ENCODE measurements at places on chromosomes 6 and 20. TPM values are rescaled to one million over a fixed set of nuclear protein-coding genes. Genes with fewer than 3 reads are reported as not detected.

DNA sequence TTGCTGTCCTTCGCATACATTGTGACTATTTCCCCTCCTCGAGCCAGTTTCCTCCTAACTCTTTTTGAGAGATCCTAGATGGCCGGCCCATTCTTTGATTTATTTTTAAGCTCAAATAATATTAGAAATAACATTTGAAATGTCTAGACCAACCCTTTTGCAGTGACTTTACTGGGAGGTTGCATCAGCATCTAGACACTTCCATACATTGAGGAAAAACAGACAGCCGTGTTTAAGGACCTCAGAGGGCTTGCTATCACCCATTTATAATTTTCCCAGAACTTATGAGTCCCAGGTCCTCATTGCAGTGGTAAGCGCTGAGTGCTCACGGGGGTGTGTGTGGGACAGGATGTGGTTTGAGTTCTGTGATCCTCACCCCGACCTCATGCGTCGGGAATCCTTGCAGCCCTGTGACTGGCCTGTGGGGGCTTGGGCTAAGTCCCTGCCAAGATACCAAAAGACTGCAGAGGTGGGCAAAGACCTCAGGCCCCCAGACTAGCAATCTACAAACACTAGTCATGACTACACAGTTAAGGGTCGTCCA lies at the start of gene GPX5:
Gene GPX5 (plus strand): TSS at position 386 of the 544 bp plus-strand sequence. CDS start 133 bp downstream, at position 519.
- DNase-seq, result no peak

- DNase-seq, result no peak
Measured at GRCh38 chr20:33777816-33778215, 33.3 kb upstream of the CHMP4B start.

The REPS1 gene
- 51.0 TPM for total RNA-seq

The PRDM1 gene
- total RNA-seq, result 0.78 TPM

The EPB41L1 gene
- total RNA-seq, result 38.1 TPM

The GGTLC1 gene
- total RNA-seq, result not detected

The AKAP12 gene
- total RNA-seq, result 65.0 TPM

The TEAD3 gene
- 33.9 TPM for total RNA-seq

Data from WTC11 (cell line).